Renal pelvis (tissue), 12 donors: ENCODE measurements at places on chromosomes 2 and 18. TPM values are rescaled to one million over a fixed set of nuclear protein-coding genes. Genes with fewer than 3 reads are reported as not detected.

Gene PGAP1
- polyA plus RNA-seq: 29.1 TPM

- DNase-seq: no peak
Observed at GRCh38 chr2:201959626-201960025, 74.0 kb upstream of the FZD7 start.

DNA sequence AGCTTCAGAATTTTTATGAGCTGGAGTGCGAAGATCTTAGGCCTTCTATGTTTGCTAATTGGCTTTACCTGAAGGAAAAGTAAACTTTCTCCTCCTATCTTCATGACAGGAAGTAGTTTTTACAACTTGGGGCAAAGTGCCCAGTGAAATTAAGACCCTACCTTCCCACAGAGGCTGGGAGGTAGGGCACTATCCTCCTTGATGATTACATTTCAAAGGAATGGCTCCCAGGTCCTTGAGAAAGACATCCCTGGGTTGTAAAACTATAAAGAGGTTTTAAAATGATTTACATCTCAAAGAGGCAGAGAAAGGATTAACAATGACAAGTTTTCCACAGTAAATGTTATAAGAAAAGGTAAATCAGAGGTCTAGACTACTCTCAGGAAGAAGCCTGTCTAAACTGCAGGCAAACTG is 155.8 kb downstream of the CDH7 start:
- peak; percentile 68 for DNase-seq

- no peak for DNase-seq
Observed at GRCh38 chr2:216081012-216081411, 597 bp downstream of the PECR start.

Gene TMEM178A
- 93.3 TPM for polyA plus RNA-seq

- DNase-seq: no peak
Observed at GRCh38 chr2:226554701-226555100, 244.9 kb downstream of the IRS1 start.

Gene FSIP2
- polyA plus RNA-seq: 2.4 TPM

- no peak for DNase-seq
Observed at GRCh38 chr2:43927442-43927841, 68.3 kb downstream of the LRPPRC start.

DNA sequence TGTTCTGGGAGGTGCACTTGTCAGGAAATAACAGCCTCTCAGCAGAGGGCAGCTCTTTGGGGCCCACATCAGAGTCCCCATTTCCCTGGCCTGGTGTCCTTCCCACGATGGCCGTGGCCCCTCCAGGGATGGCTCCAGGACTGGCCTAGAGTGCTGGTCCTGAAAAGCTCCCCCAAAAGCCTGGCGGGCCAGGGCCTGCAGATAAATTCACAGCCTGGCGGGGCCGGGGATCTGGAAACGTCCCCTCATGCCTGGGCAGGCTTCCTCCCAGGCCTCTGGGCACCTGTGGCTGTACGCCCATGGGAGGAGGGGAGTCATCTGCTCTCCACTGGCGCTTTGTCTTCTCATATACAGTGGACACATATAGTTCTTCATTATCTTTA is 52.6 kb upstream of the HS6ST1 start:
- no peak for DNase-seq

Gene TUBA4B
- 1.1 TPM for polyA plus RNA-seq

Gene GALR1
- polyA plus RNA-seq: 0.21 TPM
